ENCODE measurements at places on chromosomes 16 and 17.

DNA sequence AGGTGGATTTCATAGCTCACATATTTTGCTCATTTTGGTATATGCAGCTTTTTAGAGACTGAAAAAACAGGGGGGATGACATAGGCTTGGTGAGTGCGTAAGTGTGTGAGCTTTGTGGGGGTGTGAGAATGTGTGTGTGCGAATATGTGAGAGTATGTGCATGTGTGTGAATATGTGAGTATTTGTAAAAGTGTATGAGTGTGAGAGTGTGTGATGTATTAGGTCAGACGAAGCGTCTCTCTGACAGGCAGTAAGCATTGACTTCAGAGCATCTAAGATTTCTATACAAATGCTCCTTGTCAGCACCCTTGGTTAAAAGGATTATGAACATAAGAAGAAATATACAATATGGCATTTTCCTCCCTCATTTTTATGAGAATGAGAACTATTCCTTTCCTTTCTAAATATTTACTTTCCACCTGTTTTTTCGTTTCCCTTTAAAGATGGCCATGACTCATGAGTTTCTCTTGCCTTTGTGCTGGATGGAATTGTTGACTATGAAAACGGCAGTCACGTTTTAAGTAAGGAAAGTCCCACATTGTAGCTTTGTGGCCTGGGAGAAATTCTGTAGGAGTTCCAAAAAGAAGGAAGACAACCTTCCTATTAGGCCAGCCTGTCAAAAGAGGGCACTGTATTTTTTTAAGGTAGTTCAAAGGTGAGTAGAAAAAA lies 276.4 kb downstream of the FOXL1 start:
- DNase-seq = no peak

DNA sequence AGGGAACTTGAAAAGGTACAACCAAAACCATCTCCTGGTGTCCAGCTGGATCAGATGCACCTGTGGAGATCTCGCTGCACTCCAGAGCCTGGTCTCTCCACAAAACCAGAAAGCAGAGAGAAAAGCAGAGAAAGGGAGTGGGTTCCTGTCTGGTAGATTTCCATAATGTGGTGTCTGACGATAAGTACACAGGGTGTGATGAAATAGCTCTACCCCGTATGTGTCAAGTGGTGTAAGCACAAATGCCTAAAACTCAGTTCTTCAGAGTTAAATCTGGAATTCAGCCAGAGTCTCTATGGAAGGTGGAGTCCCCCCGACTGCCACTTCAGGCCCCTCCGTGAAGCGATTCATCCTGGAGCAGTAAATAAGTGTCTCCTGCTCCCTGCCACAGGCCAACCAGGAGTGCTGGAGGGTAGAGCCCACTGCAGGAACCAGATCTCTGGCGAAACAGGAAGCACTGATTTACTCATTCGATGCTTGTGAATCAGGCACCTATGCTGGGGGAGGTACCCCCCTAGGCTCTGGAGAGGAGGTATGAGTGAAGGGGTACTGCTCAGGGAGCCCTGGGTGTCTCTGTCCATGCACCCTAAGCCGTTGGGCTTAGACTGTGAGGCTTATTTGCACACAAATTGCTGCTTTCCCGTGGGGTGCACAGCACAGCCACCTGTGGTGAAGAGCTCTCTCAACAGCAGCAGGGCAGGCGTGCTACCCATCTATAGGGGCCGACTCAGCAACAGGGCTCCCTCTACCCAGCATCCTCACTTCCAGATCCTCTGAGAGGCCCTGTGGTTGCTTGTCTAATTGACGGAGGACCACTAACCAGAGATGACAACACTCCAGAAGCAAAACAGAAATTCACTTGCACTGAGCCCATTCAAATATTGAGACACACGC lies 97.1 kb upstream of the MYOCD start:
- no peak for DNase-seq

- DNase-seq = no peak
These were observed 42.8 kb downstream of the ADCY7 start for GRCh38 chr16:50309156-50309526.

DNA sequence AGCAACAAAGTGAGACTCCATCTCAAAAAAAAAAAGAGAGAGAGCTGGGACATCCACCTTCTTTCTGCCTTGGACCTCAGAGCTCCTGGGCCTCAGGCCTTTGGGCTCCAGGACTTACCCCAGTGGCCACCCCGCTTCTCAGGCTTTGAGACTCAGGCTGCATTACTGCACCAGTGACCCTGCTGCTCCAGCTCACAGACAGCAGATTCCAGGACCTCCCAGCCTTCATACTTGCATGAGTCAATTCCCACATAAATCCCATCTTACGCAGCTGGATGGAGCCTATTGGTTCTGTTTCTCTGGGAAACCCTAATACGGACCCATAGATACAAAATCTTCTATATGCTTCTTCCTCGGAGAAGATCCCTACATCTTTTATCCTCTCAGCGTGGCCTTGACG lies 2.1 kb upstream of the CEP295NL start:
- no peak for DNase-seq

- DNase-seq = no peak
These were observed 8.4 kb downstream of the CBX4 start for GRCh38 chr17:79830763-79831264.

GRCh38 chr17:73534209-73534909 lies 109.9 kb downstream of the SDK2 start:
- no peak for DNase-seq

- no peak for DNase-seq
These were observed 35.2 kb upstream of the STH start for GRCh38 chr17:45963889-45964288.

DNA sequence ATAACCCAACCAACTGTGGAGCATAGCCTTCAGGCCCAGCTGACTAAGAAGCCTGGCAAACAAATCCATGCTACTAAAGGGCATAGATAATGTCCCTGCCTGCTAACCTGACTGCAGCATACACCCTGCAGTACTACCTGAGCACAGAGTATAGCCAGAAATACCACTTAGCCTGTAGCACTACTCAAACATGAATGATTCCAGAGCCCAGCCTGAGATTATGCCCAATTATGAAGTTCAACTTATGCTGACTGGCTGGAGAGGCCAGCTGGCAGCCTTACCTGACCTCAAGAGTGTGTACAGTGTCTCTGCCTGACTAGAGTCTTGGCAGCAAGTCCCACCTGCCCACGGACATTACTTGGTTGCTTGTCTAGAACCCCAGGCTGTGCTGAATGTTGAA lies 1265.3 kb downstream of the CDH11 start:
- no peak for DNase-seq

GRCh38 chr16:11005611-11005975 lies 61.2 kb downstream of the CLEC16A start:
- DNase-seq = no peak

DNA sequence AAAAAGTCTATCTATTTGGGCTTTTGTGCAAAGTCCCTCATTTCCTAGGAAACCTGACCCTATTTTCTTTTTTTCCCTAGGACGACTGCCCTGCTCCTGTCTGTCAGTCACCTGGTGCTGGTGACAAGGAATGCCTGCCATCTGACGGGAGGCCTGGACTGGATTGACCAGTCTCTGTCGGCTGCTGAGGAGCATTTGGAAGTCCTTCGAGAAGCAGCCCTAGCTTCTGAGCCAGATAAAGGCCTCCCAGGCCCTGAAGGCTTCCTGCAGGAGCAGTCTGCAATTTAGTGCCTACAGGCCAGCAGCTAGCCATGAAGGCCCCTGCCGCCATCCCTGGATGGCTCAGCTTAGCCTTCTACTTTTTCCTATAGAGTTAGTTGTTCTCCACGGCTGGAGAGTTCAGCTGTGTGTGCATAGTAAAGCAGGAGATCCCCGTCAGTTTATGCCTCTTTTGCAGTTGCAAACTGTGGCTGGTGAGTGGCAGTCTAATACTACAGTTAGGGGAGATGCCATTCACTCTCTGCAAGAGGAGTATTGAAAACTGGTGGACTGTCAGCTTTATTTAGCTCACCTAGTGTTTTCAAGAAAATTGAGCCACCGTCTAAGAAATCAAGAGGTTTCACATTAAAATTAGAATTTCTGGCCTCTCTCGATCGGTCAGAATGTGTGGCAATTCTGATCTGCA lies 12.9 kb downstream of the TMEM98 start:
- no peak for DNase-seq

GRCh38 chr16:68227183-68227793 lies 8.6 kb downstream of the ESRP2 start:
- no peak for DNase-seq

- DNase-seq = no peak
These were observed at the start of gene ACE for GRCh38 chr17:63476854-63477479. Gene ACE (plus strand): TSS chr17:63477061. CDS start chr17:63477095, 34 bp downstream.

DNA sequence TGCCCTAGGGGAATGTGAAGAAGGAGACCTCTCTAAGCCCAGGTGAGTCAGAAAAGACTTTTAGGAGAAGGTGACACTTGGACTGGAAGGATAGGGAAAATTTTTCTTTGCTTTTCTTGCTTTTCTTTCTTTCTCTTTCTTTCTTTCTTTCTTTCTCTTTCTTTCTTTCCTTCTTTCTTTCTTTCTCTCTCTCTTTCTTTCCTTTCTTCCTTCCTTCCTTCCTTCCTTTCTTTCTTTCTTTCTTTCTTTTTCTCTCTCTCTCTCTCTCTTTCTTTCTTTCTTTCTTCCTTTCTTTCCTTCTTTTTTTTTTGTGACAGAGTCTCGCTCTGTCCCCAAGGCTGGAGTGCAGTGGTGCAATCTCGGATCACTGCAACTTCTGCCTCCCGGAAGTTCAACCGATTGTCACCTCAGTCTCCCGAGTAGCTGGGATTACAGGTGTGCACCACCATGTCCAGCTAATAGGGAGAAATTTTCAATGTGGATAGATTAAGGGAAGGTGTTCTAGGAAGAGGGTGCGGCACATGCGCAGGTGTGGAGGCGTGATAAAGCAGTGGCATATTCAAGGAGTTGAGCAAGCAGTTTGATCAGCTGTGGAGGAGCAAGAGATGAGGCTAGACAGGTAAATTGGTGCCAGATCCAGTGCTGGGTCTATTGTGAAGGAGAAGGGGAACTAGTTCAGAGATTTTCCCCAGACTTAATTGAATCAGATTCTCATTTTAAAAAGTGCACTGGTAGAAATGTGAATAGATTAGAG lies 40.4 kb downstream of the MMD start:
- no peak for DNase-seq

DNA sequence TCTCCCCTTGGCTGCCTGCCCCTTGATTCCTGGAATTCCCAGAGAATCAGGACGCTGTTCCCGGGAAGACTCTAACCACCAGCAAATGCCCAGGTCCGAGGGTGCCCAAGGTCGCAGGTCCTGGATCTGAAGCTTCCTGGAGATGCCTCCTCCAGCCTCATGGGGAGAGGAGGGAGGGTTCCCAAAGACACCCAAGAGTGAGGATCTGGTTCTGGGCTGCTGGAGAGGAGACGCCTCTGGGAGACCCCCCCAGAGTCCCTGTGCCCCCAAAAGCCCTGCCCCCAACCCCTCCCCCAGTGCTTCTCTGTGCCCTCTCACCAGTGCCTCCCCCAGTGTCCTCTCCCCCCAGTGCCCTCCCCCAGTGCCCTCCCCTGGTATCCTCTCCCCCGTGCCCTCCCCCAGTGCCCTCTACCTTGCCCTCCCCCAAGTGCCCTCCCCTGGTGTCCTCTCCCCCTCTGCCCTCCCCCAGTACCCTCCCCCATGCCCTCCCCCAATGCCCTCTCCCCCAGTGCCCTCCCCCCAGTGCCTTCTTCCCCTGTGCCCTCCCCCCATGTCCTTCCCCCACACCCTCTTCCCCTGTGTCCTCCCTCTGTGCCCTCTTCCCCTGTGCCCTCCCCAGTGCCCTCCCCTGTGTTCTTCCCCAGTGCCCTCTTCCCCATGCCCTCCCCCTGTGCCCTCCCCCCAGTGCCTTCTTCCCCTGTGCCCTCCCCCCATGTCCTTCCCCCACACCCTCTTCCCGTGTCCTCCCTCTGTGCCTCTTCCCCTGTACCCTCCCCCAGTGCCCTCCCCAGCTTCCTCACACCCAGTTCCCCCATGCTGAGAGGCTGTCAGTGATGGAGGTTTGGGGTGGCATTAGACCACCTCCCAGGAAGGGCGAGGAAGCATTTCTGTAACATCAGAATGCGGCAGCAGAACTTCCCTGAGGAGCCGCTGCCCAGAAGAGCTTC lies 6.3 kb upstream of the SECTM1 start:
- no peak for DNase-seq

DNA sequence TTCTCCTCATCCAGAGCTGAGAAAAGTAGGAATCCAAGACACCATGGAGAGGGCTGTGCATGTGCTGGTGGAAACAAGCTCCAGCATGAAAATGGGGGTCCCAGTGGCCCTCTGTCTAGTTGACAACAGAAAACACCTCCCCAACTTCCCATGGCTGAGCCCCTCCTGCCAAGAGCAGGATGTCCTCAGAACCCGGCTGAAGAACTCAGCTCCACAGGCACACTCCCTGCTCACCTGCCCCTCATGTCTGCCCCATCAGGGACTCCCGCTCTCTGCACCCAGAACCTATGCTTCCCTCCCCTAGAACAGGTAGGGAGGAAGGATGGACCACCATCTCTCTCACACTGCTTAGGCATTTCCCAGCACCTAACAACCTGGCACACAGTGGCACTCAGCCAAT lies 167.2 kb downstream of the C16orf78 start:
- no peak for DNase-seq

GRCh38 chr16:85560932-85561247 lies 52.2 kb upstream of the GSE1 start:
- DNase-seq = no peak

GRCh38 chr16:20242568-20243255 lies 84.6 kb downstream of the GP2 start:
- DNase-seq = no peak

GRCh38 chr17:75289832-75290337 lies 652 bp upstream of the SLC25A19 start:
- DNase-seq = peak; percentile 52

DNA sequence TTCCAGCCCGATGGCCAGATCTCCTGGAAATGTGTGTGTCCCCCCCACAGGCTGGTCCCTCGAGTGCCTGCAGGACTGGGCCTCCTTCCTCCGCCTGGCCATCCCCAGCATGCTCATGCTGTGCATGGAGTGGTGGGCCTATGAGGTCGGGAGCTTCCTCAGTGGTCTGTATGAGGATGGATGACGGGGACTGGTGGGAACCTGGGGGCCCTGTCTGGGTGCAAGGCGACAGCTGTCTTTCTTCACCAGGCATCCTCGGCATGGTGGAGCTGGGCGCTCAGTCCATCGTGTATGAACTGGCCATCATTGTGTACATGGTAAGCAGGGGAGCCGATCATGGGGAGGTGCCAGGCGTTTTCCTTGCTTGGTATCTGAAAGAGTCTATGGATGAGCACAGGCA lies 22.1 kb downstream of the SLC47A1 start:
- DNase-seq = no peak

DNA sequence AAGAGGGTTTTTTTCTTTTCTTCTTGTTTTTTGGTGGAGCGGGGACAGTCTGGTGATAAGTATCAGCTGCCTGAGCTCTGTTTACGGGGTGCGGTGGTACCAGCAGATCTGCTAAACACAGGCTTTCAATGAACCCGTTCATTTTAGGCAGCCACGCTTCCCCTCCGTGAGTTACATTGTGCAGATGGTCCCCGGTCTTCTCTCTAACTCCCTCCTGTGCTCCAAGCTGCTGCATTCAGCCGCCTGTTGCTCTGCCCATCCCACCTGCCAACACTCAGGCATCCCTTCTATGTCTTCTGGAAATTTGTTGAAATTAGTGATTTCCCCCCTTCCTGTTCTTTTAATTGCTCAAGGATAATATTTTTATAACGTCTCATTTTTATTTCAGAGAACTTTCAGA lies 82.1 kb upstream of the ELAC2 start:
- no peak for DNase-seq
